ENCODE measurements at places on chromosomes 3 and 15.

GRCh38 chr3:184233127-184233843 lies 3.9 kb downstream of the VWA5B2 start:
- DNase-seq: no peak

DNA sequence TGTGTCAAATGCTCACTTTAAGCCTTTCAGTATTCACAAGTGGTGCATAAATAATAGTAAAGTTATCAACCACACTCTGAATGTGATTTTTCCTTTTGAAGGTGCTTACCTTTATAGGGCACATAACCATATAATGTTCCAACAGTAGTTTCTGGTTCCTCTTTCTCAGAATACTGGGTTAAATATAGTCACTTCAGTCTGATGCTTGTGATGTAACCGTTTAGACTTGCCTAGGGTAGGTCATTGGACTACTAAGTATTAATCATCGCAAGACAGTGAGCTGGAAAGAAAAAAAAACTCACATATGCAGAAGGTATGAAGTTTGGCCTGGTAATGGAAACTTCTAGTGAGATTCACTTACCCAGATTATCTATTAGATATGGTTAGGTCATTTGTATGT lies 1.9 kb downstream of the KBTBD8 start:
- DNase-seq: no peak

GRCh38 chr3:90095811-90096210 lies 988.4 kb downstream of the EPHA3 start:
- DNase-seq: no peak

DNA sequence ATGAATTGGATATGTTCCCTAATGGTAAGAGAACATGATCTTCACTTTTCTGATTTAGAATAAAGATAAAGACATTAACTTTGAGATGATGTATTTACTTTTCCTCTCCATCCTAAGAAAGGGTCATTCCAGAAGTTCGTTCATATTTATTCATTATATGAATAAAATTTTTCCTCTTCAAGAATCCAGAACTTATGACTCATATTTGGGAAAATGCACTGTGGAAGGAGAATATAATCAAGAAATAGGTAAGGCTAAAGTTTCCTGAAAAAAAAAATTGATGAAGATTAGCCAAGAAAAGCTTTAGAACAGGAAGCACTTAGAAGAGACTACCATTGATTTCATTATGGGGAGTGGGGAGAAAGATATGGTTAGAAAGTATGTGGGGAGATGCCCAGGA lies 36.5 kb upstream of the CBLB start:
- no peak for DNase-seq

DNA sequence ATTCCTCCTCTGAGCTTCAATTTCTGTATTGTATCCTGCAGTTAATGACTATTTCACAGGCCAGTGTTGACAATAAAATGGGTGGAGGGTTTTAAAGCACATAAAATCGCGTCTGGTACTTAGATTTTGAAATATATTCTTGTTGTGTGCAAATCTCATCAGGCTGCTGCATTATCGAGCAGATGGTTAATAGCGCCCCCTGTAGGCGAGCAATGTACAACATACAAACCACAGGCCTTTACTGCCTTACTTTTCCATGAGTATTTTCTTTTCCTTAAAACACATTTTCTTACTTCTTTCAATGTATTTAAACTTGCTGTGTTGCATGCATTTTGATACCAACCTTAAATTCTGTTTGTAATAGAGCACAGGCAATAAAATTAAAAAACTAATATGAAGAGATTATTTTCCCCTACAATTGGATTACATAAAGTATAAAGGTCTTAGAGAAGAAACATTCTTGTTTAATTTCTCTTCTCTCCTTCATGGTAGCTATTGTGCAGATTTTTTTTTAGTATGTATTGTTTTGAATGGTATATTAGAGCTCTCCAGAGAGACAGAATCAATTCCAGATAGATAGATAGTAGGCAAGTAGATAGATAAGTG lies 608.4 kb downstream of the CADM2 start:
- DNase-seq: peak; percentile 61

DNA sequence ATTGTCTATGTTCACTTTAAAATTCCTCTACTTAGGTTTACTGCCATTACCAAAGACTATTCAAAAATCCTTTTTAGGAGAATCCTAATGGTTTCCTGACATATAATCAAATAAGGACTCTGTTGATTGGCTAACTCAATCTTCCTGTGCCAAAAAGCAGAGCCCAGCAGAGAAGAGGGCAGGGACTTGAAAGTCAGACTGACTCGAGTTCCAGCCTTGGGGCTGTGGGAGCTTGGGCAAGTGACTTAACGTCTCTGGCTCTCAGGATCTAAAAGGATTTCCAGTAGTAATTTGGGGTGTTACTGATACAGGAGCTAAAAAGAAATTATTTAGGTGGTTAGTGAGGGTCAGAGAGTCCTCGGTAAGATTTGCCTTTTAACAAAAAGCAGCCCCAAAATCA lies 10.9 kb downstream of the CCR5 start:
- DNase-seq: no peak

DNA sequence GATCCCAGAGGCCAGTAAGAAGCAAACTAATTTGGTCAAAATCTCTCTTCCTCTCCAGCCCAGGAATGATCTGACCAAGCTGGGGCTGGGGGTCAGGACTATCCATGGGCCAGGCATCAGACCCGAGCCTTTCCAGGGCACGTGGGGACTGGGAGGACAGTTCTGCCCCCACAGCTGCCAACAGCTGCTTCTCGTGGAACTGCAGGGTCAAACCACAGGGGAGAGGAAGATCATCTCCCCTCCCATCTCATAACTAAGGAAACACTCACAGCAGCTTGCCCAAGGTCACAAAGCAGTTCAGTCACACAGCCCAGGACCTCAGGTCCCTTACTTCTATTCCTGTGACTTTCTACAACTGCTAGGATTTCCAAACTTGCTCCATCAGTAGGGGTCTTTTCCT lies 47.1 kb downstream of the DAPK2 start:
- DNase-seq: no peak

DNA sequence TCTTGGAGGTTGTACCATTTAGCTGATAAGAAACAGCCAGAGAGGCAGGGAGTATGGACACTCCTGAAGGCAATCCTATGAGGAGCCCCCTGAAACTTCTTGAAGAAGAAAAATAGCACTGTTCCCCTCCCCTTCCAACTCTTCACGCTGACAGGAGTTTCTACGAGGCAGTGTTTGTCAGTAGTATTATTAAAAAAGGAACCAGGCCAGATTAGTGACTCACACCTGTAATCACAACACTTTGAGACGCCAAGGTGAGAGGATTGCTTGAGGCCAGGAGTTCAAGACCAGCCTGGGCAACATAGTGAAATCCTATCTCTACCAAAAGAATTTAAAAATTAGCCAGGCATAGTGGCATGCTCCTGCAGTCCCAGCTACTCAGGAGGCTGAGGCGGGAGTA lies 38.7 kb downstream of the WWTR1 start:
- DNase-seq: no peak
